ENCODE measurements at places on chromosomes 1 and 21.

- DNase-seq = no peak
Observed at GRCh38 chr1:83691953-83692500, 306.9 kb downstream of the TTLL7 start.

DNA sequence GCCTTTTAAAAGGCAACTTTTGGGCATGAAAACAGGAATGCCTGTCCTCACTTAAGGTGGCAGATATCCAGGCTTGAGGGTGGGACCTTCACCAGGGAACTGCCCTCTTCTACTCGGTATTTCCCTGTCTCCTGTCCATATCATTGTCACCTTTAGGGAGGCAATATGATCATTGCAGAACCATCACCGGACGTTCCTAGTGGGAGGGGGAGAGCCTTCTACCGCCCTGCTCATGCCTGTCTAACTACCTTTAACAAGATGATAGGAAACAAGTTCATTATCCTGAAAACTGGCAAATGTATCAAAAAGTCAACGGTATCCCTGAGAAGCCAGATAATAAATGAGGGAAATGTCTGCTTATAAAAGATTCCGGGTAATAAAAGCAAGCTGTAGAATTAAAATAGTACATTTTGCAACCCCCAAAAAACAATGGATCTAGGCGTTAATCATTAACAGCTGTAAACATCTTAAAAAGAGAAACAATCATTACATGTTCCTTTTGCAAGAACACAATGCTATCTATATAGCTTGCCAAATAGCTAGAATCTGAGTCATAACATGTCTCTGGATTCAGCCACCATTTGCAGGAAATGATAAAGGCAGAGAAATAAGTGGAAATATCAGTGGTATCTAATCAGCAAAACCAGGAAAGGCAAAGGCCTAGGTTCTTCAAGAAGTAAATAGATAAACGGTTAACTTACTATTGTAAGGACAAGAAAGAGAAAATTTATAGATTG lies 852.9 kb upstream of the ADGRL4 start:
- no peak for DNase-seq

GRCh38 chr1:114079596-114080190 lies 74.0 kb downstream of the SYT6 start:
- no peak for DNase-seq

GRCh38 chr1:168245042-168245441 lies 19.2 kb downstream of the SFT2D2 start:
- no peak for DNase-seq

- DNase-seq = no peak
Observed at GRCh38 chr1:183840140-183840539, 35.2 kb downstream of the RGL1 start.

GRCh38 chr1:185406691-185407009 lies 89.6 kb upstream of the IVNS1ABP start:
- DNase-seq = no peak

DNA sequence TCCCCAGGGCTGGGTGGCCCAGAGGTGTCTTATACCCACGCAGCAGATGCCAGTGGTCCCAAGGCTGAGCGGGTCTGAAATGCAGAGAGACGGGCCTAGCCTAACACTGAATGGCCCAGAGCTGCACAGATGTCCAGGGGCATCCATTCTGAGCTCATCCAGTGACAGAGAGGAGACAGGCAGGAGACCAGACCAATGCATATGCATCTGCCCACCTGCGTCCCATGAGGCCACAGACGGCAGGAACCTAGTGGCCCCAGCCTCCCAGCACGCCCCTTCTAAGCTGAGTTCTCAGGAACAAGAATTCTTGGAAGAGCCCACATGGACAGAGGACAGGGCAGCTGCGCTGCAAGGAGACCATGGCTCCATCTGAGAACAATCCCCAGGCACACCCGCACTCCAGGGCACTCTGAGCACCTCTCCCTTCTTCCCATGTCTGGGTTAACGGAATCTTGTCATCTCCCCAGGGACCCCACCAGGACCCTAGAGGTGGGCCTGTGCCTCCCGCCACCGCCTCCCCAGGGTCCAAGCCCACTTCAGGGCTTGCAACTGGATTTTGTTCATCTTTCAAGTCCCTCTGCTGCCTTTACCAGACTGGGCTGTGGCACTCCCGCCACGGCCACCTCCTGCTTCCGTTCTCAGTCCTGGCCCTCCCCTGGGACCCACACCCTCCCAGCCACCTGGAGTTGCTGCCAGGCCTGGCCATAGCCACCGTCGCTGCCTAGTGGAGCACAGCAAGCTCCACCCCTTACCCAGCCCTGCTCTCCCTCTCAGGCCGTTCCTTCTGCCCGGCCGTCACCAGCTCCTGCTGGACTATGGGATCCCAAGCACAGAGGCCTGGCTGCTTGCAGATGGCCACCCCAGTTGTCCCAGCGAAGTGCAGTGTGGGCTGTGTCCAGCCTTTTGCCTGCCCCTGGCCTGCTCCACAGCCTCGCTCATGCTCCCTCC lies 3.3 kb downstream of the WNT3A start:
- peak; percentile 15 for DNase-seq

DNA sequence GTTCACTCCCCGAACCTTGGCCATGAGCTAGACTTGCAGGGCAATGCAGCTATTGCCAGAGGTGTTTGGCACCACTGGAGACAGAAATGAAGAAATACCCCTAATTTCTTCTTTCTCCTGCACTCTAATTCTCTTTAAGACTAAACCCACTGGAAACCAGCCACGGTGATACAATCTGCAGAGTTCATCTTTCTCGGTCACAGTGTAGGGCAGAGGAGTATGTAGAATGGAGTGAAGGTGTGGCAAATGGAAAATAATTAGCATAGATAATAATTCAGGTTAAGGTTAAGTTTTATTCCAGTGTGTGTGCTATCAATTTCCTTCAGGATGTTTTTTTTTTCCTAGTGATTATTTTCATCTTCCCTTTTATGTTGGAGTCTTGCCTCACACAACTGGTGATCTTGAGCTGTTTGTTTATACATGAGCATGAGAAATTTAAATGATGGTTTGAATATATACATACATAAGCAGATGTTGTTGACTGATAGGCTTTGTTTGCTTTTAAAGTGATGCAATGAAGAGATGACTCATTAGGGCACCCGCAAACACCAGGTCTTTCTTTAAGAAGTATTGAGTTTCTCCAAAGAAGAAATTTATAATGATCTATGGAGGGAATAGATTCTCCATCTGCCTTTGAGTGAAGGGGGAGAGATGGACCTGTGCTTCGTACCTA lies 81.9 kb downstream of the SPATA17 start:
- DNase-seq = no peak

- DNase-seq = no peak
Observed at GRCh38 chr1:186308264-186309060, 66.6 kb downstream of the TPR start.

DNA sequence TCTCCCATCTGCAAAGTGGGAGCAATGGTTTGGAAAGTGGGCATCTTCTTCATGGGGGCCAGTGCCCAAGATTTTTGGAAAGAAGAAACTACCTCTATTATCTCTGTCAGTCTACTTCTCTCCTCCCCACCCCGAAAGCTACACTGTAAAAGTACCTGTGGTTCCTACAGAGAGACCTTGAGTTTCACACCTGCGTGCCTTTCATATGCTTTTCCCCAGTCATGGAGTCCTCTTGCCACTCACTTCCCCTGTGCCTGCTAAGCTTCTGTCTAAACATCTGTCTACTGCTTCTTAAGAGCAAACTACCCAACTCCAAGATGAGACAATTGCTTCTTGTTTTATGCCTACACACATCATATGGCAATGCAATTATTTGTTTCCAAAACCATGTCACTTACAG lies 190.9 kb upstream of the L1TD1 start:
- DNase-seq = no peak

- DNase-seq = no peak
Observed at GRCh38 chr1:119799599-119800177, 11.6 kb downstream of the REG4 start.

GRCh38 chr1:181216591-181216994 lies 128.1 kb downstream of the IER5 start:
- DNase-seq = no peak

GRCh38 chr1:227880342-227880924 lies 65.0 kb downstream of the PRSS38 start:
- no peak for DNase-seq
